ENCODE measurements at places on chromosomes 2 and 18. TPM values are rescaled to one million over a fixed set of nuclear protein-coding genes. Genes with fewer than 3 reads are reported as not detected.

DNA sequence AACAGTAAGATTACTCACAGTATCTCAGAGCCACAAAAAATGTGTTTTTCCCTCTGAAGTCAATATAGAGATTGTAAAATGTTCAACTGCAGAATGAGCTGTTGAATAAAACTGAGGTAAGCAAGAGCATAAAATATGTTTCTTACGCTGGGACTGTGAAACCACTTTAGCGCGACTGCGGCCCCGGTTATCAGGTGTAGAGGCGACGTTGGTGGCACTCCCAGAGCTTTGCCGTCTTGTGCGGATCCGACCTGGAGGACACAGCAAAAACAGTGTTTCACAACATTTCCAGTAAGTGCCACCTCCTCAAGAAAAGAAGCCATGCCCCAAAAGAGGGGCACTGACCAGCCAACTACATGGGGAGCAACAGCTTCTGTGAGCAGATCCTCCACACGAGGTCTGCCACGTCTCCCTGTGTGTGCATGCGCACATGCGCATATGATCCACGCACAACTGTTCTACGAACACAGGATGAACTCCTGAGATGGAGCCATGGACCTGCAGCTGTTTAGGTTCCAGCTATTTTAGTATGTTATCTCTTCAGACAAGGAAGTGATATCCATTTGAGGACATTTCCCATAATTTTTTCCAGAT lies 100.7 kb upstream of the RNU4ATAC start:
- no peak for DNase-seq

DNA sequence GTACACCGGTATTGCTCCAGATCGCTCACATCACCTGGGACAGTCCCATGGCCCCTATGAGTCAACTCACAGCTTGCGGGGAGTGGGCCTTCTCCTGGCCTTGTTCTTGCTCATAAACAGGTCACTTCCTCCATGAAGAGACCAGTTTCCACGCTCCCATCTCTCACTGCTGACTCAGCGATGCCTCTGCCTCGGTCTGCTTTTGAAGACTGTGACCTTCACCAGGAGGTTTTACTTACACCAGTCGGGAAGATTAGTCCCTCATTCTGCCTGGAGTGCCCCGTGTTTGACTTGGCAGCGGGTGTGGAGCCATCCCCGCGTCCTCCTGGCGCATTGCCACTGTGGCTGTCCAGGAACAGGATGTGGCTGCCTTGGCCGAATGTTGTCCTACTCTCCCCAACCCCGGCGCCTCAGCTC lies 159.8 kb downstream of the RHBDD1 start:
- no peak for DNase-seq

- no peak for DNase-seq
Observed at GRCh38 chr18:59448546-59448945, 89.5 kb upstream of the LMAN1 start.

GRCh38 chr18:49723648-49724180 lies 89.6 kb downstream of the ACAA2 start:
- no peak for DNase-seq

DNA sequence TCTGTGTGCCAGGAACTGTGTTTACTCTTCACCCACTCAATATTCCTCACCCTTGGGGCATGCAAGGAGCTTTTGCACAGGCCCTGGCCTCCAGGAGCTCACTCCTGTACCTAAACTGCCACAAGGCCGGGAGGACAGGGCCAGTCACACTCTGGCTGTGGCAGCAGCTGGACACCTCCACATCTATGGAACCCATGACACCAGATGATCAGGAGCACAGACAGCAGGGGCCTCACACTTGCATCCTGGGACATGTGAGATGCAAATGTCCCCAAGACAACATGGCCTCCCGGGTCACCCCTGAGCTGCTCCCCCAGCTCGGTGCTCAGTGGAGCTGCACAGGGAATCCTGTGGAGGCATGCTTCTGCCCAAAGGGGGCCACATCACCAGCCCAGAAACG lies 61.8 kb upstream of the SLC66A3 start:
- DNase-seq, result no peak

GALR1 gene
- 0.07 TPM for total RNA-seq

TMEM163 gene
- 0.94 TPM for total RNA-seq
